ENCODE measurements at places on chromosomes 13 and 19. TPM values are rescaled to one million over a fixed set of nuclear protein-coding genes. Genes with fewer than 3 reads are reported as not detected.

The KLK3 gene
- total RNA-seq: not detected

The CALR3 gene
- total RNA-seq: not detected

The WASF3 gene
- total RNA-seq: 3.7 TPM

The CYP2A6 gene
- total RNA-seq: not detected

The GPC5 gene
- total RNA-seq: 0.98 TPM

The AXL gene
- 356 TPM for total RNA-seq

The ZNF575 gene
- 0.16 TPM for total RNA-seq

The CYP4F12 gene
- not detected for total RNA-seq

The DCUN1D2 gene
- total RNA-seq: 4.9 TPM
